ENCODE measurements at places on chromosomes 4 and X.

DNA sequence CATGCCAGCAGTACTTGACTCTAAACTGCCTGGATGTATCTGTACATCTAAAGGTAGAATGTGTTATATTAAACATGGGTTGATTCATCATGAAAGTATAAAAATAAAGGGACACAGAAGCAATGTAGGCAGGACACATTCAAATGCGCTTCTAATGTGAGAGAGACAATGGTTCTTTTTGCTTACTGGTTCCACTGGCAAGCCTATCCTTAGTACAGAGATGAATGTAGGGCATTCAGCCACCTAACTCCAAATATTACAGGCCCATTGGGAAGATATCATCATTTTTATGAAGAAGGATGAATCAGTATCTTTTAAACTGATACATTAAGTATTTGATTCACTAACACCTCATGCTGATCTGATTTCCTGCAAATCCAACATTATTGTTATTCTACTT, 18.0 kb downstream of the CDKL2 start:
- no peak for DNase-seq

DNA sequence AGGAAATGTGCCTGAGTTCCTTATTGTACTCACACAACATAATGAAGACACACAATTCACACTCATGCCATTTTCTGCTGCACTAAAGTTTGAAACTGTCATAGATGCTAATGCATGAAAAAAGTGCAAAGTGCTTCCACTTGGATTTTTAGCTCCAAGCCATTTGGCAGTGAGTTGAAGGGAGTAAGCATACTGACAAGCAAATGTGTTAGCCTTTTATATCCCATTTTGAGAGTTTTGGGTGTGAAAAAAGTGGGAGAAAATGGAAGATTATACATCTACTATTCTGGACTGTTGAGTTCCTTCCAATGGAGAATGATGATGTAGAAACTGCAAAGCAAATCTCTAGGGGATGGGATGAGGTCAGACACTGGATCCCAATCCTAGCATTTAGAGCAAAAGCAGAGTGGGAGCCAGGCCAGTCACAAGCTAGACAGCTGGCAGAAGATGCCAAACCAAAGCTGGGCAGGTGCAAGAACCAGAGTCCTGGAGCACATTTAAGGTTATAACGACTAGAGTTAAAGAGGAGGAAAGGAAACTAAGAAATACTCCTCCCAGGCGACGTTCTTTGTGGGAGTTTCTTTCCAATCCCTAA, 216.8 kb downstream of the FBXO8 start:
- no peak for DNase-seq

DNA sequence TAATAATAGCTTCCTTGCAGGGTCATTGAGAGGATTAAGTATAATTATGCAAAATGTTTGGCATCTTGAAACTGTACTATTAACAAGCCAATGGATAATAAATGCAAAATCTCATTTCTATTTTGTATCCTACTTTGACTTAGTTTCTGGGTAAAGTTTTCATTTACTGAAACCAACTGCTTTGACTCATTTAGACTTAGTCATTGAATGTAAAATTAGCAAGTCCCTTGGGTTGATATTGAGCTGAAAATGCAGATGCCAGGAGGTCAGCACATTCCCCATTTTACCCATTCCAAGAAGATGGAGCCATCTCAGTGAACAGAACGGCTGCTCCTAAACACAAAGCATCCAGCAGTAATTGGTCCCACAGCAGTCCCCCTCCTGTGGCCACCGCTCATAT, 74.7 kb upstream of the GATB start:
- no peak for DNase-seq

DNA sequence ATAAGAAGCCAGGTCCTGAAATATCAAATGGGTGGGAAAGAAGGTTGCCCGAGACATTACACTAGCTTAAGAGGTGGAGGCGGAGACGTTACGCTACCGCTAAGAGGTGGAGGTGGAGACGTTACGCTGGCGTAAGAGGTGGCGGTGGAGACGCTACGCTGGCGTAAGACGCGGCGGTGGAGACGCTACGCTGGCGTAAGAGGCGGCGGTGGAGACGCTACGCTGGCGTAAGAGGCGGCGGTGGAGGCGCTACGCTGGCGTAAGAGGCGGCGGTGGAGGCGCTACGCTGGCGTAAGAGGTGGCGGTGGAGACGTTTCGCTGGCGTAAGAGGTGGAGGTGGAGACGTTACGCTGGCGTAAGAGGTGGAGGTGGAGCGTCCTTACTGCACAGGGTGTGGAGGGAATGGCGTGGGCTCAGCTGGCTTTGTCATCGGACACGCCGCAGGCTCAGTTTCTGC, 12.8 kb downstream of the CYP4V2 start:
- no peak for DNase-seq

GRCh38 chrX:56281789-56282188, 49.6 kb downstream of the KLF8 start:
- no peak for DNase-seq

GRCh38 chrX:2585158-2585470, 84.3 kb upstream of the DHRSX start:
- no peak for DNase-seq

DNA sequence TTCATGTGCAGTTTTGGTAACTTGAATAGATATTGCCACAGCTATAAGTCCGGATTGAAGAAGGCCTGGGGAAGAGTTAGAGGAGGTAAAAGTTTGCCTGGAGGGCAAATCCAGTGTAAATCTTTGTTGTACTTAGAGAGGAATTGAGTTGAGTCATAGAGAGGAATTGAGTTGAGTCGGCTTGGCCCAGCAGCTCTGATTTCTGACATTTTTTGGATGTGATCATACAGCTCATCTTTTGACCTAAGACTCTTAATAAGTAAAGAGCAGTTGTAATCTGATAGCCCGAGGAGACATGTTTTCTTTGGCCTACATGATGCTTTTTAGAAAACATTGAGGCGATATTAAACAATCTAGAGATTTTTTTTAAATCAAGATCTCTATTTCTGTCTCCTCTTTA, 3.9 kb downstream of the KIT start:
- no peak for DNase-seq

DNA sequence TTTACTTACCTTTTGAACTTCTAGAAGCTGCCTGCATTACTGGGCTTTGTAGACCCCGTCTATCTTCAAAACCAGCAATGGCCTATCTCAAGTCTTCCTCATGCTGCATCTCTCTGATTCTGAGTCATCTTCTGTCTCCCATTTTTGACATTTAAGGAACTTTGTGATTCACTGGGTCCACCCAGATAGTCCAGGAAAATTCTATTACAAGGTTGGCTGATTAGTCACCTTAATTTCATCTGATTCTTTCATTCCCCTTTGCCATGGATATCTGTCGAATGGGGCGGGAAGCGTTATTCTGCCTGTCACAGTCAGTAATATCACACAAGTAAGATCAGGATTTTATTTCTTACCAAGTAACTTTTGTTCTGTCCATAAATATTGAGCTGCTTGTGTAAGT, 618.0 kb downstream of the CCSER1 start:
- DNase-seq = no peak

GRCh38 chr4:2417765-2418649, at the start of gene ZFYVE28:
Gene ZFYVE28 (minus strand): TSS chr4:2418645. CDS start chr4:2418323, 322 bp downstream.
- no peak for DNase-seq

- DNase-seq = peak; percentile 44
These were observed 545 bp downstream of the DOCK11 start for GRCh38 chrX:118495958-118496762.

GRCh38 chr4:10581022-10581421, 103.5 kb downstream of the CLNK start:
- no peak for DNase-seq

DNA sequence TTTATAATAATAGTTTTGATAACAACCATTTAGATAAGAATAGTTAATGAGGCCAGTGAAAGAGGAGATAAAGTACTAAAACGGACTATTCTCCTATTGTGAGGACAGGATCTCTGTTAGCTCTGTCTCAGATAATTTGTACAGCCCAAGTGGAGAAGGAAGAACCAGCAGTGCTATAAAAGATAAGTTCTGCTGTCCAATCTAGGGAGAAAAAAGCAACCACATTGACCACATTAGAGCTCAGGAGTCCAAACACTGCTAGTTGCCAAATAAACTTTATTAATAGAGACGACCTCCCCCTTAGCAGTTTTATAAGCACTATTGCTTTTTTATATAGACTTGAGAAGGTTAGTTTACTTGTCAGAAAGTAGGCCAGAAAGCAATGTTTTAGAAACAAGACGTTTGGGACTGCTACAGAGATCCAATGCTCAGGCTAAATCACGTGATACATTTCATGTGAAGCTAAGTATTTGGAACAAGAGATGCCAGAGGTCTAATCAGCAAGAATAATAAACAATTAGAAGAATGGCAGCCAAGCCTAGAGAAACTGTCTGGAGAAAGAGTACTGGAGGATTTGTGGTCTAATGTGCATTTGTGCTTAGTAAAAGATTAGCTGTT, 15.9 kb downstream of the IL15 start:
- no peak for DNase-seq

GRCh38 chr4:89836031-89836745, 773 bp downstream of the SNCA start:
- no peak for DNase-seq

- no peak for DNase-seq
These were observed 362.0 kb upstream of the BOD1L1 start for GRCh38 chr4:13989501-13989900.
